HFFc6 (cell line): ENCODE measurements at places on chromosomes 7 and 10. TPM values are rescaled to one million over a fixed set of nuclear protein-coding genes. Genes with fewer than 3 reads are reported as not detected.

DNA sequence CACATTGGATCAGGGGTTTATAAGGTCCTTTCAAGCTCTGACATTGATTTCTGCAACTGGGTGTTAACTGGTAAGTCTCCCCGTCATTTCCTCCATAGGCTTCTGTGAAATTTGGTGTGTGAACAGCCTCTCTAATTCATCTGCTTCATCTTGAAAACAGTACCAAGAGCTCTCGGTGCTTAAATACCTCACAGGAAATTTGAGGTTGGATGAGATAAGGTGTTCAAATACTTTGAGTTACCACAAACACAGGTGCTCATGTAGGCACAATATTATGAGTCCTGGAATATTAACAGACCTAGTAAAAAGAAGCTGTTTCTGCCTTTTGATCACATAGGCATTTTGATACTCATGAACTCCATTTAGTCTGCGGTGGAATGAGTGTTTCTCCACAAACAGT is 85.2 kb downstream of the RTKN2 start:
- H3K4me1 ChIP-seq = 0 out of 2 replicates have a peak, but pooled peaks cover 3% of the 10 kb centered on the region
- H3K27ac ChIP-seq = no peak overlapping the region
- H3K36me3 ChIP-seq = peaks cover 9% of the 10 kb centered on the region
- no peak for DNase-seq
- H3K27me3 ChIP-seq = no peaks in the 10 kb centered on the region

DNA sequence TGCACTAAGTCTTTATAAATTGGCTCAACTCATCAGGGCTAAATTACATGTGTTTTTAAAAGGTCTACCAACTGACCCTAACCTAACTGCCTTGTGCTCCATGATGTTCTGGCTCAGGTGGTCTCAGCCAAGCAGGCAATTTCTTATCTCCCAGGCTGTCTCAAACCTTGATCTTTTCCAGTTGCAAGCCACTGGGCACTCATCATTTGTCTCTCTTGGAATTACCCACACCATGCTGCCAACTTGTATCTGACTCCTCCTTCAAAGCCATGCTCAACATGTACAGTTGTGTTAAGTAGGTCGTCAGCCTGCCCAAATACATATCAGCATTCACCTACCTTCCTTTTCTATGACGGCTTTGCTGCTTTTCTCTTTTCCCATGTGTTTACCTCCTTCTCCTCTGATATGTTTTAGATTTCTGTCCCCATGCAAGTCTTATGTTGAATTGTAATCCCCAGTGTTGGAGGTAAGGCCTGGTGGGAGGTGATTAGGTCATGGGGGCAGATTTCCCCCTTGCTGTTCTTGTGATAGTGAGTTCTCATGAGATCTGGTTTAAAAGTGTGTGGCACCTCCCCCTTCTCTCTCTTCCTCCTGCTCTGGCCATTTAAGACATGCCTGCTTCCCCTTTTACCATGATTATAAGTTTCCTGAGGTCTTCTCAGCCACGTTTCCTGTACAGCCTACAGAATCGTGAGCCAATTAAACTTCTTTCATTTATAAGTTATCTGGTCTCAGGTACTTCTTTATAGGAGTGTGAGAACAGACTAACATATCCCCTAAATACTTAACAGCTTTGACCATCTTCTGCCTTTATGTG is 130.0 kb downstream of the ELAPOR2 start:
- H3K4me3 ChIP-seq = no peak overlapping the region
- H3K27me3 ChIP-seq = peaks cover 3% of the 10 kb centered on the region; the same call in 1 of the 2 replicates
- DNase-seq = no peak

GRCh38 chr7:51229106-51229537 is 87.5 kb downstream of the COBL start:
- DNase-seq = no peak
- H3K4me3 ChIP-seq = no peak overlapping the region
- H3K4me1 ChIP-seq = no peaks in the 10 kb centered on the region
- peaks cover 8% of the 10 kb centered on the region for H3K27me3 ChIP-seq
- no peaks in the 10 kb centered on the region for H3K36me3 ChIP-seq

DNA sequence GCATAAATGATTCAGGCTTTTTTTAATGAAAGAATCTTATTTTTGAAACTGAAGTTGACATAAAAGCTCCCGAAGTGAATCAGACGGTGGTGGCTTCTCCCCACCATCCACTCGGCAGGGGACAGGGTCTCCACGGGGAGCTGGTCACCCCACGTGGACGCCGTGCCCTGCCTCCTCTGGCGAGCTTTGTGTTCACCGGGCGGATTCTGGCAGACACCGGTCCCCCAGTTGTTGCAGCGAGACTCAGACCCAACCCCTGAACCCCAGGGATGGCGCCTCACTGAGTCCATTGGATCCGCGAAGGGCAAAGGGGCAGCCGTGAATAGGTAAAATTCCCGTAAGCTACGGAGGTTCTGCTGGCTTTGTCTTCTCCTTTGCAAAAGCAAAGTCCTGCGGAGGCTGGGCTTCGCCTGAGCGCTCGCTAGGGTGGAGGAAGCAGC is 38.4 kb downstream of the PTPRN2 start:
- no peak for DNase-seq
- H3K4me1 ChIP-seq = no peaks in the 10 kb centered on the region
- H3K36me3 ChIP-seq = no peaks in the 10 kb centered on the region
- H3K27me3 ChIP-seq = peaks cover 3% of the 10 kb centered on the region; the same call in 1 of the 2 replicates

DNA sequence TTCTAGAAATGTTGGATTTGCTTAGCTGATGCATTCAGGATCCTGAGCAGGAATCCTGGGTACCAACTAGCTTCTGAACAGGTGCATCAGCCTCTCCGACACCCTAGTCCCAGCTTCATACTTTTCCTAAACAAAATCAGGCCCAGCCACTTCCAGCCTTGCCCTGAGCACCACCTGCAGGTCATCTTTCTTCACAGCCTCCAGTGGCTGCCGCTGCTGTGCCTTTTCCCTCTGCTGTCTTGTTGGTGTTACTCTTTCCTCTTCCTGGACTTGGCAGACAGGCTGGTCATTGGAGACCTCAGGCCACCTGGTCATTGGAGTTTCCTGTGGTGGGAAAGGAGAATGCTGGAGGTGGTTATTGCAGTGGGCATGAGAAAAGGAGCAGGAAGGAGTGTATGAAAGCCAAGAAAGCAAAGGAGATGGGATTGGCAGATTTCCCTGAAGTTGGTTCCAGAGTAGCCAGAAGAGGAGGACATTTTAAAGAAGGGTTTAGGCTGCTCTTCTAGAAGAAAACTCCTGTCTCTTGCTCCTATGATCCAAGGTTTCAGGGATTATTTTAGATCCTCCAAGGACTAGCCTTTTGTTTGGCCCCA is 48.2 kb upstream of the NFKB2 start:
- H3K36me3 ChIP-seq = peaks cover 20% of the 10 kb centered on the region
- no peak overlapping the region for H3K4me3 ChIP-seq
- H3K4me1 ChIP-seq = peaks cover 27% of the 10 kb centered on the region
- H3K27ac ChIP-seq = peak overlapping the region; percentile 23; the same call in 1 of the 2 replicates
- peaks cover 4% of the 10 kb centered on the region for H3K27me3 ChIP-seq

- no peak for DNase-seq
- H3K27ac ChIP-seq = peak overlapping the region; percentile 77
- H3K4me3 ChIP-seq = peak overlapping the region; percentile 40
- H3K4me1 ChIP-seq = peaks cover 77% of the 10 kb centered on the region
- no peaks in the 10 kb centered on the region for H3K27me3 ChIP-seq
- peaks cover 27% of the 10 kb centered on the region for H3K36me3 ChIP-seq
Observed at GRCh38 chr7:135673360-135673706, 11.0 kb downstream of the STMP1 start.

GRCh38 chr7:10644849-10645248 is 328.8 kb upstream of the PHF14 start:
- H3K27ac ChIP-seq = no peak overlapping the region
- no peaks in the 10 kb centered on the region for H3K4me1 ChIP-seq
- no peaks in the 10 kb centered on the region for H3K27me3 ChIP-seq
- no peak overlapping the region for H3K4me3 ChIP-seq

DNA sequence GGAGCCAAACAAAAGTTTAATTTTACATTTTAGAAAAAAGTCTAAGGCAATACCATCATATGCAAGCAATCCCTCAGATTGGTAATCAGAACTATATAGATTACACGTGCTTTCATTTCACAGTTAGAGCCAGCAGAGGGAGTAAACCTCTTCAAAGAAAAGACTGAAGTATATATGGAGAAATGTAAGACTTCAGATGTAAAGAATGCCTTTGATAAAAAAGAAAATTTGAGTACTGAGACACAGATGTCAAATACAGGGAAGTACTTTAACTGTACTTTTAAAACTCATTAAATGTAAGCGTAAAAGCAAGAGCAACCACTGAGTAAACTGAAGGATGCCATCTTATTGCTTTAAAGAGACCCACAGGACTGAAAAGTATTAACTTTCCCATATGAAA is 101.4 kb upstream of the FAM133B start:
- DNase-seq = peak; percentile 52
- peak overlapping the region; percentile 51 for H3K27ac ChIP-seq
- H3K4me3 ChIP-seq = no peak overlapping the region
- H3K4me1 ChIP-seq = peaks cover 57% of the 10 kb centered on the region
- peaks cover 49% of the 10 kb centered on the region for H3K36me3 ChIP-seq

- no peak overlapping the region for H3K27ac ChIP-seq
- no peak for DNase-seq
- no peaks in the 10 kb centered on the region for H3K27me3 ChIP-seq
- peaks cover under 1% of the 10 kb centered on the region; the same call in 1 of the 2 replicates for H3K36me3 ChIP-seq
Observed at GRCh38 chr10:110042891-110043290, 35.1 kb downstream of the ADD3 start.

- H3K27me3 ChIP-seq = peaks cover 2% of the 10 kb centered on the region
- no peak overlapping the region for H3K27ac ChIP-seq
- peaks cover 6% of the 10 kb centered on the region for H3K4me1 ChIP-seq
- no peak overlapping the region for H3K4me3 ChIP-seq
- peaks cover 6% of the 10 kb centered on the region for H3K36me3 ChIP-seq
Observed at GRCh38 chr7:72603073-72603472, 190.9 kb upstream of the CALN1 start.

DNA sequence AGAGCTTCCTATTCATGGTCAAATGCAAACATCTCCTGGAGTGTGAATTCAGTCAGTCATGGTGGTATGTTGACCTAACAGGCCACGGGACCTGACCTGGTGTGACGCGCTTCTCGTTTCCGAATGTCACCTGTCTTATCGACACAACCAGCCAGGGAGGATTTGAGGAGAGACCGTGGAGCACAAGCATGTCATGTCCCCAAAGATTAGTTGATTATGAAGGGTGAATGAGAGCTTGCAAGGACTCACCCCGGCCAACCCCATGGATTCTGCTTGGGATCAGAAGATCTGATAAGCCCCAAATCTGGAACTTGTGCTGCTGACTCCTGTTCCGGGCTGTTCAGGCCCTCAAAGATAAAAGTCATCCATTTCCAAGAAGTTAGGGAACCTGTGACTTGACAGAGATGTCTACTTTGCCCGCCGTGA is 10.5 kb downstream of the ADRA2A start:
- no peaks in the 10 kb centered on the region for H3K36me3 ChIP-seq
- H3K27ac ChIP-seq = no peak overlapping the region
- H3K4me1 ChIP-seq = no peaks in the 10 kb centered on the region
- H3K4me3 ChIP-seq = no peak overlapping the region
- no peak for DNase-seq

- peaks cover 14% of the 10 kb centered on the region for H3K4me1 ChIP-seq
- peak overlapping the region; percentile 18; the same call in 1 of the 2 replicates for H3K4me3 ChIP-seq
- H3K36me3 ChIP-seq = peaks cover 25% of the 10 kb centered on the region
- H3K27ac ChIP-seq = peak overlapping the region; percentile 64
- DNase-seq = peak; percentile 3
- H3K27me3 ChIP-seq = no peaks in the 10 kb centered on the region; the same call in 1 of the 2 replicates
Observed at GRCh38 chr7:90972906-90973550, 291.2 kb upstream of the FZD1 start.

GRCh38 chr10:80472234-80473095 is 18.4 kb downstream of the TSPAN14 start:
- H3K36me3 ChIP-seq = peaks cover 22% of the 10 kb centered on the region
- peak; percentile 66 for DNase-seq
- H3K27me3 ChIP-seq = peaks cover 3% of the 10 kb centered on the region; the same call in 1 of the 2 replicates
- peak overlapping the region; percentile 77 for H3K27ac ChIP-seq

- H3K27ac ChIP-seq = no peak overlapping the region
- no peaks in the 10 kb centered on the region for H3K4me1 ChIP-seq
- no peaks in the 10 kb centered on the region for H3K27me3 ChIP-seq
Observed at GRCh38 chr10:54368984-54369383, 432.0 kb downstream of the PCDH15 start.

- no peaks in the 10 kb centered on the region for H3K36me3 ChIP-seq
- no peaks in the 10 kb centered on the region for H3K27me3 ChIP-seq
- H3K4me1 ChIP-seq = no peaks in the 10 kb centered on the region
- H3K27ac ChIP-seq = no peak overlapping the region
Observed at GRCh38 chr7:88599528-88599927, 160.0 kb upstream of the ZNF804B start.

DNA sequence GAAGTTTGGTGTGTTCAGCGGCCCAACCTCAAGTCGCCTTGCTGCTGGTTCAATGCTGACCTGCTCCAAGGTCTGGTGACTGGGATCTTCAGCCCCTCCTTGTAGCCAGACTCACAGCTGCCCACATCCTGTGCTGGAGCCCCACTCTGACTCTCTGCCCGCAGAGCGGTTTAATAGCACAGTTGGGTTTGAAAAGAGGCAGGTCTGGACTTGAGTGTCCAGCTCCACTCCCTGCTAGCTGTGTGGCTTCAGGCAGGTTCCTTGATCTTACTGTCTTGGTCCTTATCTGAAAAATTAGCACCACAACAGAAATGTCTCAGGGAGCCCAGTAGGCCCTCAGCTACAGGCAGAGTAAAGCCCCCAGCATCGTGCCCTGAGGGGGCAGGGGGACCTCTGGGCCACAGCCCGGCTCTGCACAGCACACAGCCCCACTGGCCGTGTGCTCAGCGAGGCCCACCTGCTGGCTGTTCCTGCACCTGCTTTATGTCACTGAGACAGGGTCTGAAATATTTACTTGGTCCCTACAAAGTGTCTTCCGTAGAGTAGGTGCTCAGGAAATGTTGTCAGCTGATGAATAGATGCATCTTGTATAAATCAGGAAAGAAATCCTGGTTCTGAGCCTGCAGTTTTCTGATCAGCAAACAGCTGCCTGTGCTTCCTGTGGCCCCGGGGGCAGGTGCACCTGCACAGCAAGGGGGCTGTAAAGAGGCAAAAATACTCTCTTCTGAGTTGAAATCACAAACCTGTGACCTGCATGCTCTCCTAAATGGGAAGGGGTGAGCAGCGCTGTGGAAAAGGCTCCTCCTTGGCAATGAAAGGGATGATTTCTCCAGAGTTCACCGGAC is 155.5 kb downstream of the SVIL start:
- H3K27ac ChIP-seq = no peak overlapping the region
- H3K4me1 ChIP-seq = peaks cover 15% of the 10 kb centered on the region
- no peaks in the 10 kb centered on the region for H3K27me3 ChIP-seq
- H3K36me3 ChIP-seq = no peaks in the 10 kb centered on the region
- H3K4me3 ChIP-seq = no peak overlapping the region

DNA sequence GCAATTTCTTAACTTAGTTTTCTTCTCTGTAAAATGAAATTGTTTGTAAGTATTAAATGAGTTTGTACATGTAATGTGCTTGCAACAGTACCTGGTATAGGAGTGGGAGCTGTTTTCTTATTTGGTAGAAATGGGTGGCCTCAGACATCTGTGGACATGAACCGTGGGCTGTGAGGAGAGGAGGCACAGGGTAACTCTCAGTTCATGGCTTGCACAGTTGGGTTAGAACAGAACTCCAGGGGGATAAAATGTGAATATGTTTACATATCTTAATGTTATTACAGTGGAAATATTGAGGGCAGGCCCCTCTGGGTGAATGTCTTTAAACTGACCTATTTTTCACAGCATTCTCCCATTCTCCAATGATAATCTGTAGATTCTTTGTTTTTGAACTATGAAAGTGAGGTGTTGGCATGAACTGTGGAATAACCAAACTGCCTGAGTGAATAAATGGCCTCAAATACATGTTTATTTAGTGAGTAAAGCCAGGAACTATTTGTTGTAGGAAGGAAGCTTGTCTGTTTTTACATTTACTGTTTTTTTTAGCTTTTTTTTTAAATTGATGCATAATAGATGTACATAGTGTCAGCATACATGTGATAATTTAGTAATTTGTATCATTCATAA is 2.6 kb downstream of the ABCA13 start:
- H3K36me3 ChIP-seq = no peaks in the 10 kb centered on the region
- H3K27me3 ChIP-seq = peaks cover 1% of the 10 kb centered on the region; the same call in 1 of the 2 replicates

ASB10 gene
- not detected in 3 replicates for total RNA-seq

MYH16 gene
- total RNA-seq = not detected in 3 replicates

EBLN1 gene
- total RNA-seq = not detected in 3 replicates

MKX gene
- 36.6 and 105 TPM in 2 replicates for total RNA-seq
